Stimulated activated CD8-positive, alpha-beta memory T cell treated with anti-CD3 and anti-CD28 coated beads, Interleukin-4, amount 100 ng/mL, for 48 hours (primary cell): ENCODE measurements at places on chromosomes 6 and 20.

- DNase-seq = no peak
Measured at GRCh38 chr6:14559746-14560536, 442.4 kb downstream of the CD83 start.

GRCh38 chr20:61354501-61354900 lies 102.4 kb downstream of the CDH4 start:
- DNase-seq = no peak

DNA sequence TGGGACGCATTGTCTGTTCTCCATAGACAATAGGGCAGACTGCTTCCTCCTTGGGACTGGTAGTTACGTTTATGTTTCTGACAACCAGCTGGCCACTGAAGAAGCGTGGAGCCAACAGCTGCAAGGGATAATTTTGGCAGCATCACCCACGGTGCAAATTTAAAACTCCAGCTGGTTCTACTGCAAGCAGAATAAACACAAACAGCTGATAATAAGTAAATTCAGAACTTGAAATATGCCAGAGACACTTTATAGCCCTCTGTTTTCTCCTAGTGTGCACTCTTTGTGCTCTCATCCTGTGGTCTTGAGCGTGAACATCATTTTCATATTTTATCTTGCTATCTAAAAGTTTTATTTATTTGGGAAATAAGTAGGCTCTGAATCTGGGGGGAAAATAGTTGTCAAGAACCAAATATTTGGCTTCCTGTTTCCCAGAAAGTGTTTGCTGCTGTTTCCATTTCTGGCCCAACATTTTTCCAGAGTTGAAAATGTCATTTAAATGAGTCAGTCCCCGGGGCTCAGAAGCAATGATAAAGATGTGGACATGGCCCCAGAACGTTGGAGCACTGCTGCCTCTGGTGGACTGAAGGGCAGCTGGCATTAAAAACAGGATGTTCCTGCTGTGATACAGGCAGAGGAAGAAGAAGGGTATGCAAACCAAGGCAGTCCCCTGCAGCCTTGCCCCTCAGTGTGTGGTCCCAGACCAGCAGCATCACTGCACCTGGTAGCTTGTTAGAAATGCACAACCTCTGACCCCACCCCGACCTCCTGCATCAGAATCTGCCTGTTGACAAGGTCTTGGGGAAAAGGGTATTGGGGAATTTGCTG lies 12.5 kb upstream of the THBD start:
- DNase-seq = no peak

DNA sequence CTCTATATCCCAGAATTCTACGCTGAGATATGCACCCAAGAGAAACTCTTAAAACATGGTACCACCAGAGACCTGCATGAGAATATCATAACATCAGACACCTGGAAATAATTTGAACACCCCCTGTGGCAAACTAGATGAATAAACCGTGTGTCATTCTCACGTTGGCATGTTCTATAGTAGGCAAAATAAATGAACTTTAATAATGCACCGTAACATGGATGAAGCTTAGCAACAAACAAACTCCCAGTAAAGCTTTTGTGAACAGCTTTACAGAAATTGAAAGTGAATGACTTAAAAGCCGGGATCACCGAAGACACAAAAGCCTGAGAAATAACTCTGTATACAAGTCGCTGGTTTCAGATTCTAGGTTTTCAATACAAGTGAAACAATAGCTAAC lies 1166.8 kb upstream of the CITED2 start:
- no peak for DNase-seq

- peak; percentile 73 for DNase-seq
Measured at GRCh38 chr6:38638941-38639497, 710 bp downstream of the BTBD9 start.

DNA sequence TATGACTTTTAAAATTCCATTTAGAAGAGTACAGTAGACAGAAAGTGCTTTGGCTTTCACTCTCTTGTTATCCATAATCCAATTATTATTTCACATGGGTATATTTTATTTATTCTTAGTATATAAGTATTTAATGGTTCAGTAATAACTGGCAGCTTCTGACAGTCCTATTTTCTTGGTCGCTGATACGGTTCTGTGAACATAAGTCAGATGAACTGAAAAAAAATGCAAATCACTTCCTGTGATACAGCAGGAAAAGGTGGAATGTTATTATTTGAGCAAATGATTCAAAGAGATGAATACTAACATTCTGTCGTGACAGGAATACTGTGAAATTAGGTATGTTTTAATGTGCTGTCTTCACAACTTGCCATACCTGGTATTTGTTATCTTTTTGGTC lies 132.3 kb downstream of the ARHGAP18 start:
- no peak for DNase-seq

- DNase-seq = no peak
Measured at GRCh38 chr6:82022614-82023129, 224.9 kb downstream of the IBTK start.

- no peak for DNase-seq
Measured at GRCh38 chr6:147176795-147177194, 27.4 kb upstream of the STXBP5 start.

- no peak for DNase-seq
Measured at GRCh38 chr6:2579241-2579761, 171.4 kb downstream of the MYLK4 start.

DNA sequence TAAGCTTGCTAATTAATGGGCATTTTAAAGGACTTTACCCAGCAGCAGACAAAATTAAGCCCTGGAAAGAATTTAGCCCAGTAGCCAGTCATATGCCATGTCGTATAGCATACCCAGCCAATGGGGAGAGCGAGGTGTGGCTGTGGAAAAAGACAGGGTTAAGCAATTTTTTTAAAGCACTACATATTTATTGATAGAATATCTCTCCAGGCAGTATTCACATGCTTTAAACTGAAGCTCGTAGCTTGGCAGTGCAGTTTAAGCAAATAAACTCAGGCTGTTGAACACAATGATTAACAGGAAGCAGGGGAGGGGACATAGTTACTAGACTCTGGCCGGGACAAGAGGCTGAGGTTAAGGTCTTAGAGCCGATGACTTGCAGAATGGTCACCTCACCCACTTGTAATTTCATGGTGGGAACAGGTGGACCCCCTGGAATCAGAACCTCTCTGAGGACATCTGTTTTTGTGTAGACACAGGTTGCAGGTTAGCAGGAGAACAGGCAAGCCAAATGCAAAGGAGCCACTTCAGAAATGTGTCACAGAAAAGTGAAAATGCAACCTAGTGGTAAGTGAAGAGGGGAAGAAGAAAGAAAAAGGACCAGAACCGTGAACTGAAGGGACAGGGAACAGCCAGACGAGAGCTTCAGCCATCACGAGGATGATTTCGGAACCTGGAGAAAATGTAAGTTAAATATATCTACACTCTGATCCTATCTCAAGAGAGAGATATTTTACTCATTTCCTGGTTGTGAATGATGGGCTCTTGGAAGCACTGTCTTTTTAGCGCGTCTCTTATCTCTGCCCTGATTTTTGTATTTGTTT lies 7.2 kb downstream of the GCNT2 start:
- peak; percentile 40 for DNase-seq

GRCh38 chr20:29876911-29877285 lies 1380.6 kb upstream of the DEFB115 start:
- no peak for DNase-seq

DNA sequence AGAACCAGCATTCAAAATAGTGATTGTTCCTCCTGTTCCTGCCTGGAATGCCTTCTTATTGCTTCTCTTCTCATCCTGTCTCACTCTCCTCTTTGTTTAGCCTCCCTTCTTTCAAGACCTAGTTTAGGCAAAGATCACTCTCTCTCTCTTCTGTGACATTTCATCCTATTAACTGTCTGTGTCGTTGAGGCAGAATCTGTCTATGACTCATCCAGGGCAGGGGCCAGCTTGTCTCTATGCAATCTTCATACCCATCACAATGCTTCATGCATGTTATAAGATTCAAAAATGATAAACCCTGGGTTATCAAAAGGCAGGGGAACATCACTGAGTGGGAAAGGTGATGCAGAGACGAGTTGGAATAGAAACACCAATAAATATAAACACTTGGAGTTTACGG lies 32.2 kb upstream of the FOXA2 start:
- DNase-seq = no peak

DNA sequence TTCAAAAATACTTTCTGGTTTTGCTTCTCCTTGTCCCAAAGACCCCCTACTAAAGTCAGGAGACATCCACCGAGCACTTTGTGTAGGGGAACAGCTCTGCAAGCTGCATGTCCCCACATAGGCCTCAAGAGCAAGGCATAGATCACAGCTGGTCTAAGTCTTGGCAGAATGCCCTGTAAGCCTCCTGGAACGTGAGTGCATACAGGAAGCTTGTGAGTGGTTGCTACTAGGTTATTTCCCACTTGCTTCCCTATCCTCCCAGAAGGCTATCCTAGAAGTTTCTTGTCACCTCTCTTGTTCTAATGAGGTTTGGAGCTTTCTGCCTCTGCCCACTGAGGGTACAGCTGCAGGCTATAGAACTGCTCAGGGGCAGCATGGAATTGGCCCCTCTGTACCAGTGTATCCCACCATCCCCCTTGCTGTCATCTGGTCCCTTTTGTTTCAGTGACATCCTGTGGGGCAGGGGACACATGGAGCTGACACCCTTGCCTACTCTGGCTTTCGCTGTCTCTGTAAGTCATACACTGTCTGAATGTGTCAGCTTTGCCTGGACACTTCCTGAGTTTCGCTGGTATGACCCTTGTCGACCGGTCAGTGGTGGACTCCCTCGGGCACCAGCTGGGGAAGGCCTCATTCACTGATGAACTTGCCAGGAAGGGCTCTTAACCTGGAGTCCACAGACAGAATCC lies 35.6 kb upstream of the KCNK16 start:
- no peak for DNase-seq

DNA sequence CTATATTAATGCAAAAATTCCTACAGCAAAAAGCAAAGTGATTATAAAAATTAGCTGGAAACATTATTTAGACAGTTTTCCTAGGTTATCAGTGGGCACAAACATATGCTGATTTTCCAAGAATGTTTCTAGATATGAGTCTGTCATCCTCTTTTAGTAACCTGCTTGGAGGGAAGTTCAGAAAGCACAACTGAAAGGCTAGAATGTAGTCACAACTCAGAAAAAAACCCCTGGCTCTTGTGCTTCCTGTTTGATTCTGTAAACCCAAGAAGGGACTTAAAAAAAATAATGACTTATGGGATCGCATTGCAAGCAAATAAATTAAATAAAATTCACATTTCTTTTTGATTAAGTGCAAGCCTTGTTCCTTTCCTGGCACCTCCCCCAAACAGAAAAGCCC lies 708.4 kb upstream of the EPHA7 start:
- DNase-seq = no peak

- no peak for DNase-seq
Measured at GRCh38 chr6:15170126-15170525, 75.7 kb upstream of the JARID2 start.

DNA sequence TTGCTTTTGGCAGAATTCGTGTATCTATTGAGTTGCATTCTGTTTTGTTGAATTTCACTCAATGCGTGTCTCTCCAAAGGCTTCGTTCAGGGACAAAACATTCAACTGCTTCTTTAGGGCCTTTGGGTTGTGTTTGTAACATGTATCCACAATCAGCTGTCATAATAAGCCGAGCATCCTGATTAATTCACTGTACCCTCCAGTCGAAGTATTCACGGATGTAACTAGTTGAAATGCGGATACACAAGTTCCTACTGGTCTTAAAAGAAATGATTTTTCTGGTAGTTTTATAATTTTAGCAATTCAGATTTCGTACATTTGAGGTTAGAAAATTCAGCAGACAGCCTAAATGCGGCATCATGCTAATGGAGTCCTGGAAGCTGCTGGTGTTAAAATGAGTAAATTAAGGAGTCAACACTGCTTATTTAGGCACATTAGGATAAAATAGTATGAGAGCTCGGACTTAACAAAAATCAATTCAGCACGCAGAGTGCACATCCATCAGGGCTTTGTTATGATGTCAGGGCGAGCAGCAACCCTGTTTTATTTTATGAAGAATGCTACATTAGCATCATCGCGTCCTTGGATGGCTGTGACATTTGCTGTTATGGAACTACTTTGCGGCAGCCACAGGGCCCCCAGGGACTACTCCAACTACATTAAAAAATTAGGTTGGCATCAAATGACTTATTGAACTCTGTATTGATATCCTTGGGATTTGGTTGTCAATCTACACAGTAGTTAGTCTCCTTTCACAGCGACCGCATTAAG lies 489.3 kb upstream of the FLRT3 start:
- DNase-seq = no peak
